Stimulated activated CD8-positive, alpha-beta memory T cell treated with anti-CD3 and anti-CD28 coated beads, Interleukin-12 subunit alpha, Interleukin-12 subunit beta, amount 100 ng/mL, for 1 hour (primary cell): ENCODE measurements at places on chromosomes 12 and 14.

GRCh38 chr12:75603475-75603874, 92.1 kb upstream of the KRR1 start:
- DNase-seq = no peak

DNA sequence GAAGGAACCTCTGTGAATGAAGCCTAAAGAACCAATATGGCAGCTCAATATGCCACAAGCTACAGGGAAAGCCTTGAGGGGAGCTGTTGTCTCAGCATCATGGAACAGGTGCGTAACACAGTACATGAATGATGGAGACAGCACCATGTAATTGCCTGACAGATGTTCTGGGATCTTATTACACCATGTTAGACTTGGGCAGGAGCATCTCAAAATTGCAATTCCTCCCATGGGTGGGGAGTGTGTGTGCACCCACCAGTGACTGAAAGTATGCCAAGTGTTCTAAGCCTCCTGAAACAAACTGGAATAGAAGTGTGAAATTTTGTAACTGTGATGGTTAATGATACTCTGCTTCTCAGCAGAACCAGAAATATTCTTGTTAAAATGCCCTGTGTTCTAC, 151.0 kb upstream of the SRRM4 start:
- DNase-seq = no peak

DNA sequence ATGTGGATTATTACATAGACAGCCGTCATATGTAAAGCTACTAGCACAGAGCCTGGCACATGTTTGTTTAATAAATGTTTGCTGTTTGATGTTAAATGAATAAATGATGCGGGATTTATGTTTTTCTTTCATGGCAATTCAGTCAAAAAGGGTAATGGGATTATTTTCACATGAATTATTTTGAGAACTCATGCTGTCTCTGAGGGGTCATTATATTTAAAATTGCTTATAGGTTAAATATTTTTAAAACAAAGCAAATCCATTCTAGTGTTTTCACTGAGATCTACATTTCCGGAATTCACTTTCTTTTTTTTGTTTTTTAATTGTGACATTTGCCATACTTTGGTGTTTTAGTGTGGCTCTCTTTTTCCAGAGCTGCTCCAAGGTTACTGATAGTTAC, 5.3 kb downstream of the RAB21 start:
- DNase-seq = no peak

DNA sequence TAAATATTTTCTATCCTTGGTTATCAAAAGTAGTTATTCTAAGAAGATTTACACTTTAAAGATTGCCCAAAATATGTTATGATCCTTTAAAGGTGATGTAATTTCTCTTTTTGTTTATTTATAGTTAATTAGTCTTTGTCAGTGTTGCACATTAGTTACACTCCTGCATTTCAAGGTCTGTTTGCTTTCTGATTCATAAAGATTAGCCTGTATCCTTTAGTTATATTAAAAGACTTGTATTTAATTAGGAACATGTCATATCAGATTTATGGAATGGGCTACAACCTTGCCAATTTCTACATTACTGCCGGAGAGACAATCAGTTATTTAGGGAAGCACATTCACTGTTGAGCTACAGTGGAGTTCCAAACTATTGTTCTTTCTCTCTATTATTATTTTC, 3.5 kb downstream of the EPYC start:
- DNase-seq = no peak

DNA sequence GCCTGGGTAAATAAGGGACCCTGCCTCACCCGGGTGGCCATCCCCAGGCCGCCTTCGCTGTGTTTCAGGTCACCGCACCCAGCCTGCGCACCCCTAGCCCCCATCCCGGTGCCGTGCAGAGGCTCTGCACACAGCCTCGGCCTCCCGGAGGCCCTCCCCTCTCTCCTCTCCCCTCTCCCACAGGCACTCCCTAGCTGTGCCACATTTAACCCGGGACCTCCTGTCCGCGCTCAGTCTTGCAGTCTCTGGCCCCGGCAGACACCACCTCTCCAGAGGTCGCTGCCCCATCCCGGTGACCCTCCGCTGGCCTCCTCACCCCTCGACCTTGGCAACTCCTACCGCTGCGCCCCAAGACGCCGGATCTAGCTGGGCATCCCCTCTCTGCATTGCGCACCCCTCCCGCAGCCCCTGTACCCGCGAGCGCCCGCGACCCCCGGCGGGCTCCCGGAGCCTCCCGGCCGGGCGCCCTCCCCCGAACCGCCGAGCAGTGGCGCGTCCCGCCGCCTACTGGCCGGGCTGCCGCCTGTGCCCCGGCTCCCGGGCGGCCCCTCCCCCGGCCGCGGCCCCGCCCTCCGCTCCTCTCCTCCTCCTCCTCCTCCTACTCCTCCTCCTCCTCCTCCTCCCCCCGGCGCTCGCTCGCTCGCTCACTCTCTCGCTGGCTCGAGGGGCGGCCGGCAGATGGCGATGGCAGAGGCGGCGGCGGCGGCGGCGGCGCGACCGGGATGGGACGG, 120.7 kb downstream of the AACS start:
- no peak for DNase-seq

DNA sequence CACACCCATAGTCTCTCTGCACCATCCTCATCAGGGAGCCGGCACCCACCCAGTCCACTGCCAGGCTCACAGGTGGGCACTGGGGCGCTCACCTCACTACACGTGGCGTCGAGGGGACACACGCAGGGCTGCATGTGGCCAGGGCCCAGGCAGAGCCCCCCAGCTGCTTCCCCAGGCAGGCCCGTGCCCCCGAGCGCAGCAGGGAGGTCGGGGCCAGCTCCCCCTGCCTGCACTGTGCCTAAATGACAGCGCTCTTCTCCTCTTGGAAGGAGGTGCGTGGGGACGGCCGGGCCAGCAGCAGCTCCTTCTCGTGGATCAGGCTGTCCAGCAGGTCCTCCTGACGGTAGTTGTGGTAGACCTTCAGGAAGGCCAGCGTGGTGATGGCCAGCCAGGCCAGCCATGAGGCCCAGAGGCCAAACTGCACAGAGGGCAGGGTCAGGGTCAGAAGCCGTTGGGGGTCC, 11.3 kb downstream of the TMEM179 start:
- no peak for DNase-seq

DNA sequence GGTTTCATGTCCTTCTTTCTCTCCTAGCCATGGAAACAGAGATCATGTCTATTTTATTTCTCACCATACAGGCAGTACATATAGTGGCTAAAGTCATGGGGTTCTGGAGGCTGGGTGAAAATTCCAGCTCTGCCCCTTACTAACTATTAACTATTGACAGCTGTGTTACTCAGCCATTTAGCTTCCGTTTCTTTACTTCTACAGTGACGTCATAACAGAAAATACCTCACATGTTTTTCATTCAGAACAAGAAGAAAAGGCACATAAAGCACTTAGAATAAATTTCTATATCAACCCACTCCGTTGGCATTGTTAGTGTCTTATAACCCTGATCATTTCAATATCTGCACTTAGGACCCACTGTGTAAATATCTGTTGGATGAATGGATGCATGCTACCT, 1506.9 kb upstream of the TMEM132C start:
- no peak for DNase-seq

DNA sequence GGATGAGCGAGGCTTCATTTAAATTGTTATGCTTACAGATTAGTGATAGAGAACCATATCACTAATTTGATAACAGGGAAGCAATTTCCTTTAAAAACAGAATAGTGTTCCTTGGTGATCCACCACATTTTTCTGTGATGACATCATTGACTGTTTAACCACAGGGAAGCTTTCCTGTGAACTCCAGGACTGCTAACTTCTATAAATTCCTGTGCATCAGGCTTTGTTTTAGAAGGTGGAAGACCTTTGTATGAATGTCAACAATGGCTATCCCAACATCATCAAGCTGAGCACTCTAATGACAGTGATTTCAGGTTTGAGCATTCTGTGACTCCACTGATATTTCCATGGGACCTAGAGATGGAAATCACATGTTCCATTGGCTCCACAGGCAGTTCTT, 177.1 kb downstream of the RMST start:
- DNase-seq = no peak

DNA sequence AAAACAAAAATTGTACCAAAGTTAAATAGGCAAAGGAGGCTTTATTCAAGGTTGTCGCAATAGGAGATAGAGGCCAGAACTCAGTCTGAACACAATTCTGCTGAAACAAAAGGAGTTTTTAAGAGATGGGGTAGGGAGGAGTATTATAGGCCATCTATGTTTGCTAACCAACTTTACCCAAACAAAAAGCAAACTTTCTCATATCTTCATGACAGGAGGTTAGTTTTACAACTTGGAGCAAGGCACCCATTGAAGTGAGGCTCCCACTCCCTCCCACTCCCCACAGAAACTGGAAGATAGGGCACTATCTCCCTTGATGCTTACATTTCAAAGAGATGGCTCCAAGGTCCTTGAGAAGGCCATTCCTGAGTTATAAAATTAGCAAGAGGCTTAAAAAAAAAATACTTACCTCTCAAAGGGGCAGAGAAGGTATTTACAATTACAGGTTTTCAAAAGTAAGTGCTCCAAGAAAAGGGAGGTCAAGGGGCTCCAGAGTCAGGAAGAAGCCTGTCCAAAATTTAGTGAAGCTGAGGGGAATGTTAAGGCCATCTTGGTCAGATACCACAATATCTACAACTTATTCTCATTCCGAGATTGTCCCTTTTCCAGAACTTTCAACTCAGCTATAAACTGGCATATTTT, 84.4 kb upstream of the DHRS4 start:
- no peak for DNase-seq

DNA sequence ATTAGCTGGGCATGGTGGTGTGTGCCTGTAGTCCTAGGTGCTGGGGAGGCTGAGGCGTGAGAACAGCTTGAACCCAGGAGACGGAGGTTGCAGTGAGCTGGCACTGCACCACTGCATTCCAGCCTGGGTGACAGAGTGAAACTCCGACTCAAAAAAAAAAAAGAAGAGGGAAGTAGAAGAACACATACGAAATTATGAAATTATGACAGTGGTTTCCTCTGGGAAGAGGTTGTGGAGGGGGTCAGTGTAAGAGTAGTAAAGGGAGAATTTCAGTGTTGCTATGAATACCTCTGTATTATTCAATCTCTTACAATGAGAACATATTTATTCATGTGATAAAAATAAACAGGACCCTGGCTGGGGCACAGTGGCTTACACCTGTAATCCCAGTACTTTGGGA, 24.7 kb upstream of the CSRNP2 start:
- no peak for DNase-seq

GRCh38 chr12:81520064-81520945, 238.8 kb downstream of the PPFIA2 start:
- no peak for DNase-seq

DNA sequence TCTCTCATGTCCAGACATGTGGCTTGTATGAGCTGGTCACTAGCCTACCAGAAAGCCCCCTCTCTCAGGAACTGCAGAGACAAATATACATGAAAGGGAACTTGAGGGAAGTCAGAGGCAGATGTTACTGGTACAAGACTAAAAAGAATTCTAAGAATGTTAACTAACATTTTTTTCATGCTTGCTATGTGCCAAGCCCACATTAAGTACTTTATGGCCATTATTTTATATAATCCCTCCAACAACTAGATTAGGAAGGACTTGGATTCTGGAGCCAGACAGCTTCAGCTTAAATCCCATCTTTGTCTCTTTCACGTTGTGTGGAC, 24.6 kb downstream of the TTC9 start:
- no peak for DNase-seq

DNA sequence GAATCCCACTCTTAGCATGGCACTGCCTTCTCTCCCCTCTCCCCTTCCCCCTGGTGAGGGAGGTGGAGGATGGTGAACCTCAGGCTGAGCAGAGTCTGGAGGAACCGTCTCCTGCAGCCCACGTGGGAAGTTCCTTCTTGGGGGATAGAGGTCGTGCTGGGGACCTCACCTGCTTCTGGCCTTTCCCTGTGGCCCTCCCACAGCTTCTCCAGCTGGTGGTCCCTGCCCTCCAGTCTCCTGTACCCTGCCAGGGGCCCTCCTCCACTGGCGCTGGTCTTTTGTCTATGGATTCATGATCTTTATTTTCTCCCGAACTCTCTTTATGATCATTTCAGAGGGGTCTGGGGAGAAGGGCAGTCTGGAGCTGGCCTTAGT, 9.0 kb upstream of the MTA1 start:
- DNase-seq = no peak

DNA sequence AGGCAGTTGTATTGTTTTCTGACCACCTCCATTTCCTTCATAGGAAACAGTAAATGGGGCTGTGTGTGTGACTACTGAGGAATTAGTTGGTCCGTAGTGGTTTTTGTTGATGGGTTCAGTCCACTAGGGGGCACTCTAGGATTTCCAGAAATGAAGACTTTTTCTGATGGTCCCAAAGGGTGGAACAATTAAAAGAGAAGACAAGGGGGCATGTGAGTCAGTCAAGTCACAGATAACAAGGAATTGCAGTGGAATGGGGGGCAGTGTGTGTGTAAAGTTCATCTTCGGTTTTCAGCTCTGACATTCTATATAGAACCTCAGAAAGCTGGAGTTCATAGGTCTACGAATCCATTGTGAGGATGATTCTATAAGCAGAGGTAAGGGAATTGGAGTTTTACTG, 186.6 kb upstream of the OR4E1 start:
- DNase-seq = no peak

DNA sequence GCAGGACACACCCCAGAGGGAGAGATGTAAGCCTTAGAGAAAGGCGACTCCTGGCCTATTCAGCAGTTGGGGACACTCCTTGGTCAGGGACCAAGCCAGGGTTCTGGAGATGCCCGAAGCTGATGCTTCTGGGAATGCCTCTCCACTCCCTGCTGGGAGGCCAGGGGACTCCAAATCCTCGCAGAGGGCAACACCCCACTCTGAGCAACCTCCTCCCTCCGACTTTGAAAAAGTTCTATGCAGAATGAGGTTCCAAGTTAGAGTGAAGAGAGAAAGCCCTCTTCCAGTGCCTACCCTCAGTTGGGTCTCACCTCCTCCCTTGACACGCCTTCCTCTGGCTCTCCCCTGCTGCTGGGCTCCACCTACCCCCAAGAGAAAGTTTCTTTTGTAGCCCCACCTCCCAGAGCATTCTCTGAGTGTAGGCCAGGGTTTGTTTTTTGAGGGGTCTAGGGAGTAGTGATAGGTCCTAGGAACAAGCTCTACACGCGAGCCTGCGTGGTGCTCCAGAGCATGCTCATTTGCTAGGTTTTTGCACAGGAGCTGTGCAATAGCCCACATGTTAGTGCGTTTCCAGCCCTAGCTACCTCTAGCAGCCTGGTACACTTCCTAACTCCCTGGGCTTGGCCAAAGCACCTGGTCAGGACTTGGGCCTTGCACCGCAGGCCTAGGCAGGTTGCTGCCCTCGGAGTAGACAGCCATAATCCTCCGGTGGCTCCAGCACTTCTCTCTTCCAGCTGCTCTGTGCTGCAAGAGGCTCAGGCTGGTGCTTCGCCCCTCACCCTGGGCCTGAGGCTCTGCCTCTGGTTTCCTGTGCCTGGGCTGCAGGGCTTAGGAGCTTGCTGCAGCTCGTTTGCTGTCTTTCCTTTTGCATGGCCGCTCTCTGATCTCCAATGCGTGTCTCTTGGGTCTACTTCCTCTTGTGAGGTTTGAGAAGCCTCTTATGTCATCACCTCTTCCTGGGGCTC, 590 bp upstream of the CEBPE start:
- DNase-seq = no peak

DNA sequence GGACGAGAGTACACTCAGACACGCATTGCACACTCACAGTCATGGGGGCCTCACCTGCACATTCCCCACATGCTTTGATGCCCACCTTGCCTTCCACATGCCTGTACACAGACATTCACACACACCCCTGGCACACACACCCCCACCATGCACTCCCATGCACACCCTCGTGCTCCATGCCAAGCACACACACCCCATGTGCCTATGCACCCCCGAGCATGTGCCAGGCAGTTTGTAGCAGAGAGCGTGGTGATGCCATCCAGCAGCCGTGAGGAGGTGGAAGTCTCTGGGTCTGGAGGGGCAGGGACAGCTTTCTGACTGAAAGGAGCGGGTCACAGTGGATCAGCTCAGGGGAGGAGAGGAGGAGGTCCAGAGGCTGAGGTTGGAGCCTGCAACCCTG, 10.7 kb upstream of the NXPH4 start:
- no peak for DNase-seq
